ENCODE measurements at places on chromosomes 5 and 9.

DNA sequence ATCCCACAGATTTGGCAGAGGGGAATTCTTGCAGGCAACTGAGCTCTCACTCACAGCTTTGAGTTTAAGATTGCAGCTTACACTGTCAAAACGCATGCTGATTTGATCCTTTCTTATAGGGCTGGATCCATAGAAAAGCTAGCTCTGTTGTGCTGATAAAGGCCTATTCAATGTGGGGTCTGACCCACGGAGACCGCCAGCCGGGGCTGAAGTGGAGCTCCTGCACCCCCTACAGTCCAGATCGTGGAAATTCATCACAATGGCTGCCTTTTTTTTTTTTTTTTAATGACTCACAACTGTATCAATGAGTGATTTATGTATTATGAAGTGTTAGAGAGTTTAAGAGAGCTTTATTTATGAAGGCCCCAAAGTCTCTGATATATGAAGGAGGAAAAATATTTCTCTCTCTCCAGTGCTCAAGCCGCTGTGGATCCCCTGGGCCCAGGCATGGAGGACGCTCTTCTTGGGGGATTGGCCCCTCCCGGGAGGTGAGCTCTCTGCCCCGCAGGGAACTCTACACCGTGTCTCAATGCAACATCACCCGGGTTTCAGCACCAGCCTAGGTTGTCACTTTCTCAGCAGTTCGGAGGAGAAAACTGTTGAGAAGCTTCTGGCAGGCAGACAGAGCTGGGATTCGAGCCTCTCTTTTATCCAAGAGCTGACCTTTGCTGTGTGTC lies 700.2 kb downstream of the IRX1 start:
- peak; percentile 65 for DNase-seq

- no peak for DNase-seq
Observed at GRCh38 chr9:77679088-77679487, 31.0 kb upstream of the GNA14 start.

GRCh38 chr5:138544181-138545134 lies 1.4 kb upstream of the ETF1 start:
- DNase-seq: peak; percentile 31

DNA sequence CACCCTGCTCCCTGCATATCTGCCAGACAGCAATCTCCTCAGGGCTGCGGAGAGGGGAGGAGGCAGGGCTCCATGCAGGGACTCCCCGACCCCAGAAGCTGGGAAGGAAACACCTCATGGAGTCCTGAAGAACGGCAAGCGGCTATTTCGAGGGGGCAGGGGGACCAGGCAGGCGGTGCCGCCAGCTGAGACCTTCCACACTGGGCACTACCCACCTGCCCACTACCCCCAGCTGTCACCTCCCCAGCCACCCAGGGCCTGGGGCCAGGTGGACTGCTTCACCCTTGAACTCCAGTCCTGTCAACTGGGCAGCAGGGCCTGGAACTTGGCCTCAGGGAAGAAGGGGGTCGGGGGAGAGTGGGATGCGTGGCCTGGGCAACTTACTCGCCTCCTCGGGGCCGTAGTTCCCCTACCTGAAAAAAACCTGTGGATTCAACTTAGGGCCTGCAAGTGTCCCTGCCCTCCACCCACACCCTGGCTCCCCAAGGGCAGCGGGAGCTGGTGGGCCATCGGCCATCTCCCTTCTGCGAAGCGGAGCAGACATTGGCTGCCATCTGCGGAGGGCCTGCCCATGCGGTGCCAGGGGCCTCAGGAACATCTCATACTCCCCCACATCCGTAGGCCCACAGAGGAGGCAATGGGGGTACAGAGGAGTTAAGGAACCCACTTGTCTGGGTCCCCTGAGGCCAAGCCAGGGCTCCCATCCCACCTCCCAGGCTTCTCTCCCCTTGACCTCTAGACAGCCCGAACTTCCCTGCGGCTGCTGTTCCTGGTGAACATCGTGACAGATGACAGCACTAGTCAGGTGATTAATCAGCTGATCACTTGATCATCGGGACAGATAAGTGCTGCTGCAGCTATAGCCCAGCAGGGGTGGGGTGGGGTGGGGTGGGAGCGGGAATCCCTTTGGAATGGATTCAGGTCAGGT lies 18.5 kb upstream of the RALGDS start:
- DNase-seq: no peak

DNA sequence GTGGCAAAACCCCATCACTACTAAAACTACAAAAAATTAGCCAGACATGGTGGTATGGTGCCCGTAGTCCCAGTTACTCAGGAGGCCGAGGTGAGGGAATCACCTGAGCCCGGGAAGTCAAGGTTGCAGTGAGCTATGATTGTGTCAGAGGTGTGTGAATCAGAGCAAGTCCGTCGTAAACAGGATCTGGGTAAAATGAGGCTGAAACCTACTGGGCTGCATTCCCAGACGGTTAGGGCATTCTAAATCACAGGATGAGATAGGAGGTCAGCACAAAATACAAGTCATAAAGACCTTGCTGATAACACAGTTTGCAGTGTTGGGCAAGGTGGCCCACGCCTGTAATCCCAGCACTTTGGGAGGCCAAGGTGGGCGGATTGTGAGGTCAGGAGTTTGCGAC lies 1.9 kb upstream of the CLTB start:
- no peak for DNase-seq

- no peak for DNase-seq
Observed at GRCh38 chr5:90809311-90810056, 250.9 kb downstream of the ADGRV1 start.

All from fibroblast of skin of right biceps (primary cell).